ENCODE measurements at places on chromosomes 16 and 17.

DNA sequence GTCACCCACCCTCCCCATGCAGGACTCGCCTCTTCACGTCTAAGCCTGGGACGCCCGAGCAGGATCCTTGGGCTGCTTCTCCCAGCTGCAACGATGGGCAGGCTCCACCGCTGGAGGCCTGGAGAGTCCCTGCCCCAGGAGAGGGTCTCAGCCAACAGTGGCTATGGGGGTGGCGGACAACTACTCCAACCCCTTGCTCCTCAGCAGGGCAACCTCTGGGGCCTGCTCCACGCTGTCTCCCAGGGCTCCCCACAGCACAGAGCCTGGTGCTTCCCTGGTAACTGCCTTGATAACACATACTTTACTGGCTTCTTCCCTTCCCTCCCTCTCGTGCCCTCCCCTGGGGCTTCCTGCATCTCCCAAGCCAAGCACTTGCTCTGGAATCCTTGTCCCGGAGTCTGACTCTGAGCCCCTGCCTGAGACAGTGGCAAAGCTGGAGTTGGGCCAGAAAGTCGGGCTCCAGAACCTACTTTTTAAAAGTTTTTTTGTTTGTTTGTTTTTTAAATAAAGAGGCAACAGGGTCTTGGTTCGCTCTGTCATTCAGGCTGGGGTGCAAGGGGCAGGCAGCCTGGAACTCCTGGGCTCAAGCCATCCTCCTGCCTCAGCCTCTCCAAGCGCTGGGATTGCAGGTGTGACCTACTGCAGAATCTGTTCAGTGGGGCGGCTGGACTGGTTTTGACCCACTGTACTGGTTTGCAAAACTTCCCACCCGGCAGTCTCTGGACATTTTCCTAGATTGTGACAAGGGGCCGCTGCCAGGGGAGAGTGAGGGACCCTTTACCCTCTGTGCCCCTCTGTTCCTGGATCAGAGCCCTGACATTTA lies 99.4 kb downstream of the TNFRSF13B start:
- DNase-seq, result no peak

DNA sequence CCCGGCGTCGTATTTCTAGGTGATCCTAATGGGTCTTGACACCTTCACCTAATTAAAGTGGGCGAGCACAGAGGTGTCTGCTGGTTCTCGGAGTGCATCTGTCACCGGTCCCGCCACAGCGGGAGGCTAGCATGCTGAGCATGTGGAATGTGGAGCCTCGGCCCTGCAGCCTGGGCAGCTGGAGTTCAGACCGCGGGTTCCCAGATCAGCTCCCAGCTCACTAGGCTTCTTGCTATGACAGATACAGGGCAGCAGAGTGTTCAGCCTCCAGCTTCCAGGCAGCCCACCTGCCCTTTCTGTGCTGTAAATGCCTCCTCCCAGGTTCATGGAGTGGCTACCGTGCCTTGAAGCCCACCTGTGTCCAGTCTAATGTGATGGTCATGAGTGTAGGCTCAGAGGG lies 166.7 kb downstream of the CPPED1 start:
- DNase-seq, result no peak

DNA sequence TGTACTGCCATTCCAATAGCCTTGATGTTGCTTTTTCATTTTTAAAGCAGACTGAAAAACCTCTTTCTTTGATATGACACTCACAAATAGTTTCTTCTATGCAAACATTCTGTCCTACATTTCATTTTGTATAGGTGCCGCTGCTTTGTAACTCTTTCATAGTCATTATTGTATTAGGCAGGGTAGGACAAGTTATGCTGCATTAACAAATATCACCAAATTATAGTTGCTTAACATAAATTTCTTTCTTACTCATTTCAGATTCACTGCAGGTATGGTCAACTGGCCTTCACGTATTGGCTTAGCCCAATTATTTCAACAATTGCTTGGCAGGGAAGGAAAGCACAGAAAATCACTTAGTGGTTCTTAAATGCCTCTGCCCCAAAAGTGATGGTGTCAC lies 70.8 kb downstream of the GPR139 start:
- no peak for DNase-seq

DNA sequence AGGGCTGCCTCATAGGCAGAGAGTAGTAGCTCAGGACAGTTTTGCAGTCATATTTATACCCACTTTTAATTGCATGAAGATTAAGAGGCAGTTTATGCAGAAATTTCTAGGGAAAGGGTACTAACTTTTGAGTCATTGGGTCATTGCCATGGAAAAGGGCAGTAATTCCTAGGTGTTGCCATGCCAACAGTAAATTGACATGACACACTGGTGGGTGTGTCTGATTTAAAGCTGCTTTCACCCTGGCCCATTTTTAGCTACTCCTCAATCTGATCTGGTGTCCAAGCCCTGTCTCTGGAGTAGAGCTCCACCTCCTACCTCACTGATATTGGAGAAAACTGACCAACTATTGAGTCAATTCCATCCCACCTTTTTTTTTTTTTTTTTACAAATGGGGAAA lies 161.5 kb upstream of the ZKSCAN2 start:
- no peak for DNase-seq

- DNase-seq, result no peak
Measured at GRCh38 chr17:64778240-64779097, 116.4 kb upstream of the SMURF2 start.

DNA sequence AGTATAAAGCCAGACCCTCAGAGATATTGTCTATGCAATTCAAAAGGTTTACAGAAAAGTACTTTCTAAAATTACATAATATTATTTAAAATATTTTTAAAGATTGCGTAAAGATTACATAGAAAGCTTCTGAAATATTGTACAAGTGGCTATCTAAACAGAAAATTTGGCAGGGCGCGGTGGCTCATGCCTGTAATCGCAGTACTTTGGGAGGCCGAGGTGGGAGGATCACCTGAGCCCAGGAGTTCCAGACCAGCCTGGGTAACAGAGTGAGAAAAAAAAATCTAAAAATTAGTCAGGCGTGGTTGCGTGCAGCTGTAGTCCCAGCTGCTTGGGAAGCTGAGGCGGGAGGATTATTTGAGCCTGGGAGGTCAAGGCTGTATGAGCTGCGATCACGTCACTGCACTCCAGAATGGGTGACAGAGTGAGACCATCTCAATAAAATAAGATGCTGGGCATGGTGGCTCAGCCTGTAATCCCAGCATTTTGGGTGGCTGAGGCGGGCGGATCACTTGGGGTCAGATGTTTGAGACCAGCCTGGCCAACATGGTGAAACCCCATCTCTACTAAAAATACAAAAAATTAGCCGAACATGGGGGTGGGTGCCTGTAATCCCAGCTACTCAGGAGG lies 18.1 kb downstream of the UBN1 start:
- DNase-seq, result no peak

All from cortex of kidney (tissue), 1 donor.